IPS DF 19.7 (cell line): ENCODE measurements at places on chromosomes 3 and 15.

GRCh38 chr3:115018694-115019093 lies 128.4 kb downstream of the ZBTB20 start:
- no peak for DNase-seq

DNA sequence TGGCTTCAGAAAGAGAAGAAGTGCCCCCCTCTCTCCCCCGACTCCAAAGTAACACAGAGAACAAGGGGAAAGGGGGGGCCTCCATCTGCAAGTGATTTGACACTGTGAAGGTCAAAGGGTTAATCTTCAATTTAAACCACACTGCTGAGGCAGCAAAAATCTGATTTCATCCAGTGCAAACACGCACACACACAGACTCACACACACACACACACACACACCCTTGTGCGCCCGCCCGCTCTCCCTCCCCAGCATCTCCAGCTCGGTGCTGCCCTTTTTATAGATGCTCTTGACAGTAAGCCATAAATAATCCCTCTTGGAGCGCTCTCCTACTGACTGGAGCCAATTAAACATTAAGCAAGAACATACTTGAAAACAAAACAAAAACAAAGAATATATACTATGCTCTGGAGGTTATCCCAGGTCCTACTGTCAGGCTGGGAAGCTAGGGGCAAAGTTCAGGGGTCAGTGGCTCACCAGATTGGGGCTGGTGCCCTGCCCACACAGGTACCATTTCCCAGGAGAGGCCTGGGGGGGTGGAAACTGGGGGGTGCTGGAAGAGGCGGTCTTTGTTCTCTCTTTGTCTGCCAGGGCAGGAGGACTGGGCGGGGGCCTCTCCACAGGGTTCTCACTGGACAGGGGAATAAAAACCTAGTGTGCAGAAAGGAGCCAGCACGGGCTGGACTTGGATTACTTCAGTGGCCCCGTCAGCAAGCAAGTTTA lies 16.3 kb downstream of the BMF start:
- DNase-seq: no peak

GRCh38 chr3:52280050-52280461 lies 1.6 kb upstream of the WDR82 start:
- DNase-seq: no peak

DNA sequence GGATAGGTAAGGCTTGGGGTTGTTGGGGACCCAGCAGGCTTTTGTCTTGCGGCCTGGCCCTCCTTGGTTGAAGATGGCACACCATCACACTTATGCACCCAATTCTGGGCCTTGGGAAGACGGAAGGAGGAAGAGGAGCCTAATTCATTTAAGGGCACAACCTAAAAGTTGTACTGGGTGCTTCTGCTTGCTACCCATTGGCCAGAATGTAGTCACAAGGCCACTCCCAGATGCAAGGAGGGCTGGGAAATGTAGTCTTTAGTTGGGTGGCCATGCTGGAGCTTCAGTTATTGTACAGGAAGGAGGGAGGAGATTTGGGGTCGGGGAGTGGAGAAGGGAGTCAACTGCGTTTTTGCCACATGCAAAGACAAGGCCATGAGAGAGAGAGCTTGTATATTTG lies 109.2 kb downstream of the TMEM266 start:
- no peak for DNase-seq

GRCh38 chr15:42736178-42736792 lies 643 bp downstream of the CDAN1 start:
- no peak for DNase-seq

DNA sequence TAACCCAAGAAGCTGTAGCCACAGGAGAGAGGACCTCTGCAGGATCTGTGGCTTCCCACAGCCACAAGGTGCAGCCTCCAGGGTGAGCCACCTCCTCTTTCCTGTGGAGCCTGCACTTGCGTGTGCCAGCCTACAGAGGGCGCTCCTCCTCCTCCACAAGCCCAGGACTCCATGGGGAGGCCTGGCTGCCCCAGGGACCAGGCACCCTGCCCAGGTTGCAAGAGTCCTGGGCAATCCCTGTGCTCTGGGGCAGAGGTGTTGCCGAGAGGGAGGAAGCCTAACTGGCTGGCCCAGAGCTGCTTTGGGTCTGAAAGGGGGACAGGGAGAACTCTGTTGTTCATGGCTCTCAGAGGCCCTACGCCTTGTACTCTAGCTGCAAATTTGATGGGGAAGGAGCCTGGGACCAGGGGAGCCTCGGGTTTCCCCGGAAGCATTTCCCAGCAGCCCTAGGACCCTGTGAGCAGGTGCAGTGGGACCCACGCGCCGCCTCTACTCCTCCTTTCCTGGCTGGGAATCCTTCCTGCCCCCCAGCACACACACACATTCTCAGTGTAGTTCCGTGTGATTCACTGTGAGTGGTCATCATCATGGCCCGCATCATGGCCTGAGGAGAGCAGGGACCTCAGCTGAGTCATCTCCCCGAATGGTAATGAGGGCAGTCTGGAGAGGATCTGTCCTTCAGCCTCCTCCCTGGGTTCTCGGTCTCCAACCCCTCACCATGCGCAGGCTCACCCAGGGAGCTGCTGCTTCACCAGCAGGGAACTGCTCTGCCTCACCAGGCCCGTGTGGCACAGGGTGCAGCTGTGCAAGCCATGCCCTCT lies 24.3 kb downstream of the TBC1D21 start:
- no peak for DNase-seq
